ENCODE measurements at places on chromosomes 16 and 17. TPM values are rescaled to one million over a fixed set of nuclear protein-coding genes. Genes with fewer than 3 reads are reported as not detected.

- DNase-seq: no peak
Measured at GRCh38 chr17:60542071-60542470, 16.0 kb upstream of the APPBP2 start.

DNA sequence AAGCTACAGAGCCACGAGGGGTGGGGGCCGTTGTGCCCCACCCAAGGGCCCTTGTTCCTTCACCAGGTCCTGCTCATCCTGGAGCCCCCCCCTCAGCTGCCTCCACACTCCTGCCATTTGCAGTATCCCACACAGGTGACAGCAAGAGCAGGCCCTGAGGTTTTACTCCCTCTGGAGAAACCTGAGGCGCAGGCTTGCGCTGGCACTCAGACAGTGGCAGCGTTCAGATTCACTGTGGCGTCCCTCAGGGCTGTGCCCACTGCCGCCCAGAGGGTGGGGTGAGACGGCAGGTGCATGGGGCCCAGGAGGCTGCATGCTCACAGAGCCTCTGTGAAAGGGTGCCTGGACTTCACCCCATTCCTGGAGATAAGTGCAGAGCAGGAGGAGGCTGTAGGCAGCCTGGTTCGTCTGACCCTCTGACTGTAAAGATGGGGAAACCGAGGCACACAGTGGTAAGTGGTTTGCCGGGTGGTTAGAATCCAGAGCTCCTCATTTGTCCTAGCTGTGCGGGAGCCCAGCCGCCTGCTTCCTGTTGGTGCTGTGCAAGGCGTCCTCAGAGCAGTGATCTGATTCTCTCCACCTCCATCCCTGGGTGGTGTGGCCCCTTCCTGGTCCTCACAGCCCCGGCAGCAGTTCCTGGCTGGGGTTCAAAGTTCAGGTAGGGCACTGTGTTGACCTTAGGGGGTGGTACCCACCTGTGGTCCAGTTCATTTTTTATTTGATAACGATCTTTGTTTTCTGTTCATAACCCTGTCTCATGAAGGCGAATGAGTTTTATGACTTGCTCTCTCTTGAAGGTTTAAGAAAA is 1.6 kb downstream of the SPIRE2 start:
- DNase-seq: no peak

- no peak for DNase-seq
Measured at GRCh38 chr16:26913851-26914250, 152.9 kb upstream of the C16orf82 start.

The CCDC154 gene
- polyA plus RNA-seq: not detected

The TEX19 gene
- not detected for polyA plus RNA-seq

GRCh38 chr16:14181371-14182050 is 110.4 kb downstream of the MRTFB start:
- no peak for DNase-seq

The PRCD gene
- 3.1 TPM for polyA plus RNA-seq
